ENCODE measurements at places on chromosomes 5 and 9.
A peak's percentile ranks its signal among the peaks of the same experiment; 100 is the strongest.

- DNase-seq = no peak
These were observed 434.7 kb downstream of the DTWD2 start for GRCh38 chr5:118553662-118554061.

- DNase-seq = no peak
These were observed 121.1 kb upstream of the IRX4 start for GRCh38 chr5:2003690-2004365.

DNA sequence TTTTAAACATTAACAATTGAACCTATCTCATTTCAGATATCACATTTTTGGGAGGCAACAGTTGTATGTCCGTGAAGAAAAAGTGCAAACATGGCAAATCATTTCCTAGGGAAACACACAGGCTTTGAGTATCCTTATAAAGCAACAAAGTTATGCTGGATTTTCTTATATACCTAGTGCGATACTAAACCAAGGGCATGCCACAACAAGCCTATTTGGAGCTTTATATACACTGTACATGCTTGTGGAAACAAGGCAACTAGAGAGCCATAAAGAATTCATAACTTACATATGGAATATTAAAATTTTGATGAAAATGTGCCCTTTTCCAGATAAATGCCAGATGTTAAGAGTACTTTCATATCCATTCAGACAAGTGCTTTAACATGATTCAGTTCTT, 191.4 kb downstream of the DCP2 start:
- DNase-seq = no peak

DNA sequence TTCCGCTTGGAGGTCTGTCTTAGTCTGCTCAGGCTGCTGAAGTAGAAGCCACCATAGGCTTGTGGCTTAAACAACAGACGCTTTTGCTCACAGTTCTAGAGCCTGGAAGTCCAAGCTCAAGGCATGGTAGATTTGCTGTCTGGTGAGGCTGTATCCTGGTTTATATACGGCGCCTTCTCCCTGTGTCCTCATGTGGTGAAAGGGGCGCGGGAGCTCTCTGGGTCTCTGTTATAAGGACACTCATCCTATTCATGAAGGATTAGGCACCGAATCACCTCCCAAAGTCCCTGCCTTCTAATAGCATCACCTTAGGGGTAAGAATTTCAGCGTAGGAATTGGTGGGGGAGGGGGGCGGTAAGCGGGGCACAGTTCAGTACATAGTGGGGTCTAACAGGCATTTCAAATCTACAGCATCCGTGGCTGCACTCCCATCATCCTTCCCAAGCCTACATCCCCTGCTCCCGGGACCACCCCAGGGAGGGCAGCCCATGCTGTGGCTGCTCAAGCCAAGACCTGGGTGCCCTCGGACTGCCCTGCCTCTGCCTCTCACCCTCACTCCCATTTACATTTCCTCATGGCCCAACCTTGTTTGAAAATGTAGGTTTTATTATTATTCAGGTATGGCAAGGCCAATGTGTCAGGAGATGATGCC, 15.1 kb upstream of the LPCAT1 start:
- no peak for DNase-seq

DNA sequence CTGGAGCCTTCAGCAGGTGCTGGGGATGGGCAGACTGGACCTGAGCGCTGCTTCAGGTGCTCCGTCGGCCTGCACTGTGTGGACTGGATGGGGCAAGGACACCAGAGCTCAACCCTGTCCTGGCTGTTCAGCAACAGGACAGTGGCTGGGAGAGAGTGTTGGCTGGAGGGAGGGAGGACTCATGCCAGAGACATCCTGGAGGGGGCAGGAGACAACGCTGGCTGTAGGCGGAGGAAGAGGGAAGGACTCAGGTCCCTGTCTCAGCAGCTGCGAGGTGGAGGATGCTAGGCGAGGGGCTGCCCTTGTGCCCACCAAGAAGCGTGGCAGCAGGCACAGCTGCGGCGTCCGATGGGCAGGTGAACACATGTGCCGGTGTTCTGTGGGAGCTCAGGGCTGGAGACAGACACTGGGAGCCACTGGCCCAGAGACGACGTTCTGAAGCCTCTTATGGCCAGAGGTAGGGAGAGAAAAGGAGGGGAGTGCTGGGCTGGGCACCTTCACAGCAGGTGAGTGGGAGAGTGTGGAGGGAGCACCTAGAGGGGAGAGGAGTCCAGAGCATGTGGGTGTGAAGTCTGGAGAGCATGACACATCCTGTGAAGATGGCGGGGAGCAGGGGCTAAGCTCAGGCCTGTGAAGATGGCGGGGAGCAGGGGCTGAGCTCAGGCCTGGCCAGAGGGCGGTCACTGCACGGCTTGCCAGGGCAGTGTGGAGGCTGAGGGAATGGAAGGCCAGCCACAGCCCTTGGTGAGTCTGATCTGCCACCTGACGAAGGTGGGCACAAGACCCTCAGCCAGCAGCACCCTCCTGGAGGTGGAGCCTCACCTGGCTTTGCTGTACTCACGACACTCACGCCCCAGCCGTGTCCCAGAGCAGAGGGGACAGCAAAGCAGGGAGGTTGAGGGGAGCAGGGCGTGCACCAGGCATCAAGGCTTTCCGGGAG, 79.1 kb upstream of the FCN1 start:
- DNase-seq = no peak

DNA sequence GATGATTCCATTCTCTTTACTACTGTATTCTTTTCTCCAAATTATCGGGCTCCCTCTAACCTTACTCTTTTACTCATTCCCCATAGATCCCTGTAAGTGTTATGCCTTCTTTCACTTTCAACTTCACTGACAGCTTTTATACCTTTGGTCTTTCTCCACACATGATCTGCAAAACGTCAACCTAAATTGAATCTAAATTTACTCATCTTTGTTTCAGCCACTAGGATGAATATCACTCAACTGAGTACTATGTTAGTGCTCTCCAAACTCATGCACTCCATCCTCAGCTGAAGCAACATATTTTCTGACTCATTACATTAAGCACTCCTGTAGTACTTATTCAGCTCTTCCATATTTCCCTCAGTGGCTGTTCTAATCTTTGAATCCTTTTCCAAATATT, 133.4 kb downstream of the ADAMTS19 start:
- DNase-seq = no peak

GRCh38 chr9:131385296-131385695, 8.6 kb upstream of the PRRC2B start:
- DNase-seq = no peak

GRCh38 chr5:160260006-160260775, 30.9 kb downstream of the FABP6 start:
- no peak for DNase-seq

DNA sequence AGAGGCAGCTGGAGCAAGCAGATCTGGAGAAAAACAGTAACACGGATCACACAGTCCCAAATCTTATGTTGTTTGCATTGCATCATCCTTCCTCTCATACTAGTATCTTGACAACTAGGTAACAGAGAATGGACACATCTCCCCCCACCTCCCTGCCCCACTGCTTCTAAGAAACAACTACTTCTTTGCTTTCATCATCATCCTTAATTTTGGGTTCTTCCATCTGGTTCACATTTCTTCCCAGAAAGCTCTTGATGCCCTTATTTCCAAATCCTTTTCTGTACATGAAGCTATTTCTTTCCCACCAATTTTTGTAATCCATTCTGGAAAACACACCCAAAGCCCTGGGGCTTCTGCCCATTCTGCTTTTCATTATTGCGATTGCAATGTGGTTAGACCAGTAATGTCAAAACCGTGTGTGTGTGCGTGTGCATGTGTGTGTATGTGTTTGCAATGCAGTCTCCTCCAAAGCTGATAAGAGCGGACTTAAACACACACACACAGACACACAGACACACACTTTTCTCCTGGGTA, 254.7 kb upstream of the SLC30A5 start:
- DNase-seq = no peak

DNA sequence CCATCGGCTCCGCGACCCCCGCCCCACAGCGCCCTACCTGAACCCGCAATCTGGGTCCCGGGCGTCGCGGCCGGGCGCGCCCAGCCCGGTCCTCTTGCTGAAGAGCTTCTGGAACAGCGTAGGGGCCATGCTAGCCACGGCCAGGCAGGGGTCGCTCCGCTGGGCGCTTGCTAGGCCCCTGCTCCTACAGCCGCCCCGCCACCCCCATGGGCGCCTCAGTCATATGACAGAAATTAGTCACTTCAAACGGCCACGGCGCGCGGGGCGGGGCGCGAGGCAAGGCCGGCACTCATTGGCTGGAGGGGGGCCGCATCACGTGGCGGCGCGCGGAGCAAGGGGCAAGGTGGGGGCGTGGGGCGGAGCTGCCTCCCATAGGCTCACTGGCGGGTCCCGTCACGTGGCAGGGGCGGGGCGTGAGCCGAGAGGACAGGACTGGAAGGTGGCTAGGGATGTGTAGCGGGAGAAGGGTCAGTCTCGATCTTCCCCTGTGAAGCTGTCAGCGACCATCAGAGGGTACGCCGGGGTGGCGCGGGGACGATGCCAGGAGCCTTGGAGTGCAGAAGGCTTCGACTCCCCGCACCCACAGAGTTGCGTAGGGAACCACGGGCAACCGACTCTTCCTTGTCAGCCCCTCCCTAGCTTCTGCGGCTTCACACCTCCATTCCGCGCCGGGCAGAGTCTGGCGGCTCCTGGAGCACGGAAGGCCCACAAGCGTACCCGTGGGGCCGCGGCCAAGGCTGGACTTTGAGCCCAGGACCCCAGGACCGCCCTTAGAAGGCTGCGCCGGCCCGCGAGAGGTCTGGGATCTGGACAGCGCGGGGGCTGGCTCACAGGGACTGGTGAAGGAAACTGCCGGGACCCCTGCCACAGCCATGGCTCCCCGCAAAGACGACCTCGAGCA, at the start of gene FNIP1:
FNIP1 (minus strand) TSS at position 225 of the 901 bp plus-strand sequence; CDS start at position 129, 96 bp downstream.
- peak; percentile 97 for DNase-seq

- DNase-seq = no peak
These were observed 692 bp downstream of the PSAT1 start for GRCh38 chr9:78297672-78297961.
